ENCODE measurements at places on chromosomes 2 and 18. TPM values are rescaled to one million over a fixed set of nuclear protein-coding genes. Genes with fewer than 3 reads are reported as not detected.

DNA sequence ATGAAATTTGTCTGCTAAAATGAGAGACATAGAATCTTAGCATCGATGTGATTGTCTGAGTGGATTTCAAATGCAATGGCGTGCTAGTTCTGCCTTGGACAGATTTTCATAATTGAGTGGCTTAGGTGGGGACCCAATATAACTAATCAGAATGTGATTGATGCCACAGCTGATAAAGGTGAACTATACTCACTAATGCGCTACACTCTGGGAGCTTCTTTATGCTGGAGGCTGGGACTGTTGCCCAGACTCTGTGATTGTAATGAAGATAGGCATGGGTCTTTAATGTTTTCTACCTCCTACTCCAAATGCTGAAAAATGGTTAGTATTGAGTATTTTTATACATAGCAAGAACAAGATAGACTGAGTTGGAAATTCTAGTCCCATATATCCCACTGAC, 339.5 kb upstream of the SLC39A10 start:
- no peaks in the 10 kb centered on the region for H3K27me3 ChIP-seq
- DNase-seq = no peak
- no peaks in the 10 kb centered on the region for H3K4me1 ChIP-seq
- H3K27ac ChIP-seq = no peak overlapping the region
- H3K36me3 ChIP-seq = no peaks in the 10 kb centered on the region
- no peak overlapping the region for H3K4me3 ChIP-seq

GRCh38 chr18:58091099-58091611, 47.1 kb downstream of the NEDD4L start:
- H3K27ac ChIP-seq = peak overlapping the region; percentile 93
- no peaks in the 10 kb centered on the region for H3K36me3 ChIP-seq
- H3K4me3 ChIP-seq = no peak overlapping the region

DNA sequence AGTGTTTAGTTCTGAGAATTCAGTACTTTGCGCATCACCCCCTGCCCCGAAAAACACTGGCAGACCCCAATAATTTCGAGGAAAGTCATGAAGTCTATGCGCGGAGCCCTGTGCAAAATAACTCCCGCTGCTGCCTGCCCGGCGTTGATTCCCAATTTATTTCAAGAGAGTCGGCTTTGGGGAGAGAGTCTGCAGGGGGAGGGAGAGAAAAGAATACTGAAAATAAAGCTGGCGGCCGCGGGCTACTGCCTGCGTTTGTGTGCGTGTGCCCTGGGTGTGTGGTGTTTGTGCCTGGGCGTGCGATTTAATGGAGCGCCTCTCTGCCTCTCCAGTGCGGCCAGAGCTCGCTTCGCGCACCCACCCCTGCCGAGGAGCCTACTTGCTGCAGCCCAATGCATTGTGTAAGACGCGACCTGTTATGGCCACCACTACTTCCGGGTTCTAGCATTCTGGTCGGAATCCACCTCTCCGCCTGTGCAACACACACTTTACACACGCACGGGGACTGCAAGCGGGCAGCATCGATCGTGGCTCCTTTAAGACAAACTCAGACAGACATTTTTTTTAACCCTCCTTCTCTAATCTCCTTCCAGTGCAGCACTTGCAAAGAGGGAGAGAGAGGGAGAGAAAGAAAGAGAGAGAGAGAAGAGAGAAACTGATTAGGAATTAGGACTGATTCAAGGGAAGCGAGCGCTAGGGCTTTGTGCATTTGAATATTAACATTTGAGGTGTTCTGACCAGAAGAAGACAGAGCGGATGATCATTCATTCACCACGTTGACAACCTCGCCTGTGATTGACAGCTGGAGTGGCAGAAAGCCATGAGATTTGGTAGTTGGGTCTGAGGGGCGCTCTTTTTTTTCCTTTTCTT, at the start of gene MEIS1:
MEIS1 (plus strand) TSS at position 447 of the 870 bp plus-strand sequence. CDS start 732 bp downstream, outside the sequence.
- H3K36me3 ChIP-seq = no peaks in the 10 kb centered on the region
- H3K4me3 ChIP-seq = peak within 1 kb of the TSS; percentile 65
- peak within 1 kb of the TSS; percentile 95 for H3K27ac ChIP-seq
- H3K27me3 ChIP-seq = no peaks in the 10 kb centered on the region
- peaks cover 9% of the 10 kb centered on the region for H3K4me1 ChIP-seq
- peak; percentile 97 for DNase-seq

GRCh38 chr2:191739194-191739593, 61.3 kb downstream of the NABP1 start:
- no peak for DNase-seq
- H3K4me1 ChIP-seq = no peaks in the 10 kb centered on the region
- H3K36me3 ChIP-seq = no peaks in the 10 kb centered on the region
- H3K27me3 ChIP-seq = no peaks in the 10 kb centered on the region
- H3K27ac ChIP-seq = no peak overlapping the region

DNA sequence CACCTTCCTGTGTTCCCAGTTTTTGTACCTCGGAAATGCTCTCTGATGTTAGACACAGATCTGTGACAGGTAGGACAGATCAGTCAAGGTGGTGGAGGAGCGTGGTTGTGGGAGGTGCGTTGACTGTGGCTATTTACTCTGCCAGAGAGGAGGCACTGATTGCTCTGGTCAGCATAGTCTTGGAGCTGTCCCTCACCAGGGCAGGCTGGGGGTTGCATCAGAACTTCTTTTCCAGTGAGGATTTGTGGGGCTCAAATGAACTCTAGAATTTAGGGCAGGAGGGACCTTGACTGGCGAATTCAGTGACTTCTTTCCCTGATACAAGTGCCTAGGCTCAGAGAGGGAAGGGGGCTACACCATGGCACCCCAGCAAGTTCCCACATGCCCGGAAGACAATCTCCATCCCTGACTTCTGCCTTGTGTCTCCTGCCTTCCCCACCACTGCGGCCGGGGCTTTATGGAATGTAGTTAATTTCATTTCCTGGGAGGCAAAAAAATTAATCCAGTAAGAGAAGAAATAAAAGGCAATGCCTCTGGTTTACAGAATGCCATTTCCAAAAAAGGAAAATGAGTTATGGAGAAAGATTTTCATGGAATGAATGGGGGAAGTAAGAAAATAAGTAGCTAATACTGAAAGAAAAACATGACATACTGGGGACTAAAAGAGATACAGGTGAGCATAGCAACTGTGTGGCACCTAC, 26.1 kb downstream of the NIFK start:
- no peak overlapping the region for H3K4me3 ChIP-seq
- H3K27me3 ChIP-seq = no peaks in the 10 kb centered on the region
- H3K36me3 ChIP-seq = no peaks in the 10 kb centered on the region
- peak overlapping the region; percentile 45 for H3K27ac ChIP-seq

DNA sequence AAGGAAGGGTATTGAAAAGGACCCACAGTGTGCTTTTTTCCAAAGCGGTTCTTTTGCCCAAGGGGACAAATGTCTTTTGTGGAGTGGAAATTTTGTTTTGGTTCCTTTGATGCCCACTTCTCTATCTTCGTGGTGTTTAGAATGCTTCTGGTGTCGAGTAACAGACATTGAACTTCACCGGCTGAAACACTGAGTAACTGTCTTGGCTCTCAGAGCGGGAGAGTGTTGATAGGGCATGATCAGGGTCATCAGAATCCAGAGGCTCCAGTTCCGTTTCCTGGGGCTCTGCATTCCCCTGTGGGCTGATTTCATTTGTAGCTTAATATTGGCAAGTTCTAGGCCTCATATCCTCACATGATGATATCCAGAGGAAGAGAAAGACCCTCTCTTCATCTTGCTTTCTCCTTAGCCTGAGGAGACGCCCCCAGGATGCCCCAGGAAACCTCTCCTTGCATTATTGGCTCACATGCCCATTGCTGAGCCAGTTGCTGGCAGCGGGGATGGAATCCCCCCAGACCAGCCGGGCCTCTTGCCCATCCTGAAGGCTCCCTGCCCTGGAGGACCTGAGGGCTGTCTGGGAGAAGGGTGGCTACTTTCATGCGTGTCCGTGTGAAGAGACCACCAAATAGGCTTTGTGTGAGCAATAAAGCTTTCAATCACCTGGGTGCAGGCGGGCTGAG, 27.9 kb upstream of the AGFG1 start:
- no peaks in the 10 kb centered on the region for H3K36me3 ChIP-seq
- H3K4me1 ChIP-seq = no peaks in the 10 kb centered on the region
- H3K27me3 ChIP-seq = no peaks in the 10 kb centered on the region
- no peak for DNase-seq

- no peaks in the 10 kb centered on the region for H3K36me3 ChIP-seq
- no peaks in the 10 kb centered on the region for H3K4me1 ChIP-seq
- H3K27me3 ChIP-seq = no peaks in the 10 kb centered on the region
- no peak overlapping the region for H3K4me3 ChIP-seq
Observed at GRCh38 chr2:69171897-69172525, 159.0 kb downstream of the ANTXR1 start.

GRCh38 chr2:56613254-56613653, 429.5 kb downstream of the CCDC85A start:
- H3K36me3 ChIP-seq = no peaks in the 10 kb centered on the region
- no peaks in the 10 kb centered on the region for H3K4me1 ChIP-seq
- H3K27ac ChIP-seq = no peak overlapping the region

GRCh38 chr18:73979742-73980141, 167.9 kb downstream of the FBXO15 start:
- no peaks in the 10 kb centered on the region for H3K36me3 ChIP-seq
- no peaks in the 10 kb centered on the region for H3K27me3 ChIP-seq
- no peak overlapping the region for H3K4me3 ChIP-seq
- DNase-seq = no peak
- H3K4me1 ChIP-seq = no peaks in the 10 kb centered on the region

- no peak overlapping the region for H3K27ac ChIP-seq
- no peaks in the 10 kb centered on the region for H3K36me3 ChIP-seq
Observed at GRCh38 chr18:6505498-6505875, 90.8 kb upstream of the L3MBTL4 start.

- peaks cover 24% of the 10 kb centered on the region for H3K4me1 ChIP-seq
- DNase-seq = peak; percentile 73
- H3K36me3 ChIP-seq = no peaks in the 10 kb centered on the region
- no peak overlapping the region for H3K27ac ChIP-seq
- no peaks in the 10 kb centered on the region for H3K27me3 ChIP-seq
Observed at GRCh38 chr2:200483729-200484198, 26.1 kb downstream of the KCTD18 start.

DNA sequence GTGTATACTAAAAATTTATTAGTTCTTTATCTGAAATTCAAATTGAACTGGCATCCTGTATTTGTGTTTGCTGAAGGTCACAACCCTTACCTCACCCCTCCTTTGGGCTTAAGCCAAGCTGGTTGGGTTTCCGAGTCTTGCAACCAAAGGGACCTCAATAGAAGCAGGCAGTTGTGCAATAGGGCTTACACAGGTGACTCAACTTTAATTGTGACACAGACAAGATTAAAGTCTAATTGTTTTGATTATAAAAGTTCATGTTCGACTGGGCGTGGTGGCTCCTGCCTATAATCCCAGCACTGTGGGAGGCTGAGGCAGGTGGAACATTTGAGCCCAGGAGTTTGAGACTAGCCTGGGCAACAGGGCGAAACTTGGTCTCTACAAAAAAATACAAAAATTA, 71.5 kb downstream of the RAB31 start:
- peaks cover 7% of the 10 kb centered on the region for H3K4me1 ChIP-seq
- H3K27me3 ChIP-seq = no peaks in the 10 kb centered on the region
- DNase-seq = no peak
- H3K36me3 ChIP-seq = no peaks in the 10 kb centered on the region
- H3K27ac ChIP-seq = no peak overlapping the region
- no peak overlapping the region for H3K4me3 ChIP-seq

DNA sequence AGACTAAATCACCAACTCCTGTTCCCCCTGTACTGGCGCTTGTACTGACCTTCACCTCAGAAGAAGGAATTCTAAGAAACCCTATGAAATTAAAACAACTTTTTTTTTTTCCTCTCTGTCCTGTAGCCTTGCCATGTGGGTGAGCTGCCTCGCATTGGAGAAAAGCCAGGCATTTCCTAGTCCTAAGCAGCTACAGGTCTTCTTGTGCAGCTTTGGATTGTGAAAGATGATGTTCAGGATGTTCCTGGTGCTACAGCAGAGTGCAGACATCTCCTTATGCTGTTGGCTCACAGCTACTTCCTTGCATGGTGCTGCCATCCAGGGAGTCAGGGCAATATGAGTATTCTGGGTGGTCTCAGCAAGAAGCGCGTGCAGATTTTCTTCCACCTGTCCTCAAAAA, 11.9 kb downstream of the PIK3C3 start:
- no peak overlapping the region for H3K27ac ChIP-seq
- no peak for DNase-seq
- no peak overlapping the region for H3K4me3 ChIP-seq

- H3K27me3 ChIP-seq = no peaks in the 10 kb centered on the region
- no peak for DNase-seq
- H3K4me1 ChIP-seq = peaks cover 22% of the 10 kb centered on the region
- no peaks in the 10 kb centered on the region for H3K36me3 ChIP-seq
Observed at GRCh38 chr2:129074298-129074920, 755.7 kb upstream of the HS6ST1 start.

DNA sequence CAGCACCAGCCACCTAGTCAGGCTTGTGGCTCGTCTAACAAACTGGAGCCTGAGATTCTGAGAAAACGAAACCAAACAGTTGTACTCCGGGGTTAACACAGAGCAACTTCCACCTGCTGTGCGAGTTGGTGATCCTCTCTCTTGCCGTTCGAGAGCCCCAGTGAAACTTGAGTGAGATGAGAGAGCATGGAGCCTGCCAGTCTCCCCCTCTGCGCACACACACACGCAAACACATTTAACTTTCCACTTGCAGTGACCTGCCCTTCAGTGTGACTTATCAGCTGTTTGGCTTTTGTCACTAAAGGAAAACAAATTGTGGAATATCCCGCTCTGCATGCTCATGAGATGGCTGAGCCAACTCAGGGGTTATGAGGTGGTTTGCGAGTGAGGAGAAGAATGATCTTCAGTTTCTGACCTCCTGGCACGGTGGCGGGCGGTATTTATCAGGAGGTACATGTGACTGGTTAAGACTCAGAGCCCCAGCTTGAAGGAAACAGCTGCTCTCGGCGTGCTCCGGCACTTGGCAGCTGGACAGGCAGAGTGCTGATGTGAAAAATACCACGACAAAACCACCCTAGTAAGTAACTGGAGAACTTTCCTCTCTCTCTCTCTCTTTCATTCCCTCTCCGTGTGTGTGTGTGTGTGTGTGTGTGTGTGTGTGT, at the start of gene RASGRP3:
RASGRP3 (plus strand) TSS at position 519 of the 662 bp plus-strand sequence. CDS start 38,488 bp downstream, outside the sequence.
- H3K4me3 ChIP-seq = peak within 1 kb of the TSS; percentile 30
- H3K27me3 ChIP-seq = no peaks in the 10 kb centered on the region
- DNase-seq = peak; percentile 81
- peaks cover 24% of the 10 kb centered on the region for H3K4me1 ChIP-seq
- H3K27ac ChIP-seq = peak within 1 kb of the TSS; percentile 95
- H3K36me3 ChIP-seq = no peaks in the 10 kb centered on the region

- H3K27ac ChIP-seq = no peak overlapping the region
- DNase-seq = no peak
- no peaks in the 10 kb centered on the region for H3K27me3 ChIP-seq
- H3K4me1 ChIP-seq = no peaks in the 10 kb centered on the region
Observed at GRCh38 chr2:180196419-180196977, 189.4 kb upstream of the CWC22 start.

GRCh38 chr2:208074610-208075356, 49.5 kb upstream of the PLEKHM3 start:
- no peak overlapping the region for H3K4me3 ChIP-seq
- H3K27me3 ChIP-seq = no peaks in the 10 kb centered on the region
- no peaks in the 10 kb centered on the region for H3K4me1 ChIP-seq
- no peak for DNase-seq

Gene CDK5R2
- 0.78 TPM for total RNA-seq

Gene TXNDC2
- total RNA-seq = not detected

Gene CHRND
- total RNA-seq = not detected

Gene SNORC
- total RNA-seq = not detected

Gene ARHGAP25
- total RNA-seq = 6.6 TPM

Gene NYAP2
- not detected for total RNA-seq

Gene LBX2
- total RNA-seq = 2.3 TPM

Gene BMP10
- not detected for total RNA-seq

Gene SLC9A2
- total RNA-seq = not detected
